ENCODE measurements at places on chromosomes 3 and 15. TPM values are rescaled to one million over a fixed set of nuclear protein-coding genes. Genes with fewer than 3 reads are reported as not detected.

The ANKRD34C gene
- total RNA-seq, result not detected

DNA sequence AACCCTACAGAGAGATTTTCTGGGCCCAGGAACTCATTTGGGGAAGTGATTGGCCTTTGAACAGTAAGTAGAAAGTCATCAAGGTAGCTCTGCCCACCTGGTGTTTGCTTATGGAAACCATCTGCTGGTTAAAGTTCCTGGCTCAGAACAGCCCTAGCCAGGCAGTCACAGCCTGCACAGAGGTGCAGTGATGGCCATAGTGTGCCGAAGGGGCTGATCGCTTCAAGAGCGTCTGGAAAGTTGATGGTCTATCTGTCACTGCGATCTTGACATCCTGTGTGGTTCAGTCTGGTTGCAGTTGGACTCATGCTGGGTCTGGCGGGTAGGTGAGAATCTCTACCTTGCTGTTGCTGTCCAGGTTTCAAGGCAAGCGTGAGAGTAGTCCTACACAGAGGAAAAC, 151.6 kb downstream of the SLCO3A1 start:
- DNase-seq, result no peak

The VGLL3 gene
- 41.0 TPM for total RNA-seq

The PLSCR4 gene
- 3.1 TPM for total RNA-seq

- DNase-seq, result no peak
Measured at GRCh38 chr15:94263341-94264273, 32.2 kb downstream of the MCTP2 start.

The RAD51 gene
- 14.0 TPM for total RNA-seq

The PLA2G4D gene
- not detected for total RNA-seq

DNA sequence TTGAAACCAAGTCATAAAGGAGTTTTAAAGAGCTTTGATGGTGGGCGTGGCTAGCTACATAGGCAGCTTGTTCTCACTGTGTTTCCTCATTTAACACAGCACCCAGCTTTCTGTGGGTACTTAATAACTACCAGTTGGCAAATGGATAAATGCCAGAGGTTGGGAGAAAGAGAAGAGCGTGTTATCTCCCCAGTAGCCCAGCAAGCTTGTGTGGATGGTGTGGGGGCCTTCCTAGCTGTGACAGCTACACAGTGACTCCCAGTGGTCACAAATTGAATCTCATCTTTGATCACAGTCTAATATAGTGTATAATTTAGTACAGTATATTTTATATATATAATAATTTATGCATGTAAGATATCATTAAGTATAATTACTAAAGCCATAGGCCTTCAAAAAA, 984.1 kb downstream of the EPHA3 start:
- peak; percentile 90 for DNase-seq

DNA sequence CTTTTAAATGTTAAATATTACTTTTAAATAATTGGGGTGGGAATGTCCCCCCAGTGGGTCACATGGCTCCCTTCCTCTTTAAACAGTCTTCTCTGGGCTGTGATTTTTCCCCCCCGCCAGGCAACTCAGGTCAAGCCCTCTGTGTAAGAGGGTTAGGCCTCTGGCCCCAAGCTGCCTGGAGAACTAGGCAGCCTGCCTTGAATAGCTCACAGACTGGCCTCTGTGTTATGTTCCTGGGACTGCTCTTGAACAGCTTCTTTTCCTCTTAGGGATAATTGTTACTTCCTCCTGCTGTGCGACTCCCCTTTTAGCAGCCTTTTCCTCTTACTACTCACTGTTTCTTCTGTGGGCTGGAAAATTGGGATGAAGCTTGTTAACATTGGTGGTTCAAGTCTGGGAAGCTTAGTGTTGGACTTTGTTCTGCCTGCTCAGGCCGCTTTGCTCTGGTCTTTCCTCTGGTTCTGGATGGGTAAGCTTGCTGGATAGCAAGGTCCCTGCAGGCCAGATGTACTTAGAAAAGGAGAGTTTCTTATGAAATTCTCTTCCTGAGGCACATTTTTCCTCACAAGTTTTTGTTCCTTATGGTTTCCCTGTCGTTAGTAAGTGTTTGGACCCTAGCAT, 2.2 kb downstream of the TEX264 start:
- no peak for DNase-seq

DNA sequence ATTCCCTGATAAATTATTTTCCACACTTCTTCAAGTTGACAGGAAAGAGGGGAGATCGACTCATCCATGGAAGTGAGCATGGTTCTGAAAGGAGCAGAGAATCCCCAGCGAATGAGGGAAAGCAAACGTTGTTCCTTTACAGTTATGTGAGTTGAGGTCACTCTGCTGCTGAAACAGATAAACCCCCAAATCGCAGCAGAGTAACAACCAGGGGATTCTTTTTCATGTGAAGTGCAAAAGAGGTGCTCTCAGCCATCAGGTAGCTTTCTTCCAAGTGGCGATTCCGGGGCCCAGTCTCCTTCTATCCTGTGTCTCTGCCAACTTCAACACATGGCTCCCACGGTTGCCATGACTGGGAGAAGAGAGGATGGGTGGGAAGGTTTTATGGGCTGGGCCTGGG, 28.2 kb downstream of the MEX3B start:
- DNase-seq, result no peak

The FBLN2 gene
- 0.19 TPM for total RNA-seq

The NOX5 gene
- total RNA-seq, result 0.46 TPM

DNA sequence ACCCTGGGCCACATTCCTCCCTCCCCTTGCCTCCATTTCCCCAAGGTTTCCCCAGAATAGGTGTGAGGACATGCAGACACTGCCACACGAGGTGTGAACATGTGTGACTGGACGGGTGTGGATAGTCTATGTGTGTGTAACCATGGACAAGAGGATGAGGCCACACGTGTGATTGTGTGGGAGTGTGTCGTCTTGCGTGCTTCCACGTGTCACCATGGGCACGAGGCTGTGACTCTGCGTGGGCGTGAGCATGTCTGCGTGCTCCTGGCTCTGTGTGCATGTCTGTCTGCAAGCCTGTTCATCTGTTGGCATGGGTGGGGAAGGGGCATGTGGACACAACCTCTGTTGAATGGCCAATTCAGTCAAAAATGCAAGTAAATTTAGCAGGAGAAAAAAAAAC, 6.2 kb upstream of the MYL3 start:
- no peak for DNase-seq

- no peak for DNase-seq
Measured at GRCh38 chr3:48369693-48370332, 2.2 kb upstream of the FBXW12 start.

GRCh38 chr3:147521646-147522045, 112.5 kb downstream of the ZIC1 start:
- DNase-seq, result peak; percentile 79

- DNase-seq, result no peak
Measured at GRCh38 chr3:123098426-123099330, 31.9 kb downstream of the PDIA5 start.

The FOXB1 gene
- total RNA-seq, result not detected

DNA sequence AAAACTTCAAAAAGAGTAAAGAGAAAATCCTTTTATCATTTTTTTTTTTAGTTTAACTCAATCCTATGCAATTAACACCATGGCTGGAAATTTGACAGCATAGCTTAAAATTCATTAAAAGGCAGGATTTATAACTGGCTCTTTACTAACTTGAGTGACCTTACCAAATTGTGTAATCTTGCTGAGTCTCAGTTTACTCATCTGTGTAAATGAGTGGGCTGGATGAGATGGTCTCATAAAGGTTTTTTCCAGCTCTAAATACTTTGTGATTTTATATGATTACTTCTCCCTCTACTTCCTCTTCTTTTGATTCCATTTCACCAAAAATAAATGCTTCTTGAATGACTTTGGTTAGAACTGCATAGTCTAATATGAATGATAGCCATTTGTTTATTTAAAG, 234.9 kb upstream of the SATB1 start:
- no peak for DNase-seq

DNA sequence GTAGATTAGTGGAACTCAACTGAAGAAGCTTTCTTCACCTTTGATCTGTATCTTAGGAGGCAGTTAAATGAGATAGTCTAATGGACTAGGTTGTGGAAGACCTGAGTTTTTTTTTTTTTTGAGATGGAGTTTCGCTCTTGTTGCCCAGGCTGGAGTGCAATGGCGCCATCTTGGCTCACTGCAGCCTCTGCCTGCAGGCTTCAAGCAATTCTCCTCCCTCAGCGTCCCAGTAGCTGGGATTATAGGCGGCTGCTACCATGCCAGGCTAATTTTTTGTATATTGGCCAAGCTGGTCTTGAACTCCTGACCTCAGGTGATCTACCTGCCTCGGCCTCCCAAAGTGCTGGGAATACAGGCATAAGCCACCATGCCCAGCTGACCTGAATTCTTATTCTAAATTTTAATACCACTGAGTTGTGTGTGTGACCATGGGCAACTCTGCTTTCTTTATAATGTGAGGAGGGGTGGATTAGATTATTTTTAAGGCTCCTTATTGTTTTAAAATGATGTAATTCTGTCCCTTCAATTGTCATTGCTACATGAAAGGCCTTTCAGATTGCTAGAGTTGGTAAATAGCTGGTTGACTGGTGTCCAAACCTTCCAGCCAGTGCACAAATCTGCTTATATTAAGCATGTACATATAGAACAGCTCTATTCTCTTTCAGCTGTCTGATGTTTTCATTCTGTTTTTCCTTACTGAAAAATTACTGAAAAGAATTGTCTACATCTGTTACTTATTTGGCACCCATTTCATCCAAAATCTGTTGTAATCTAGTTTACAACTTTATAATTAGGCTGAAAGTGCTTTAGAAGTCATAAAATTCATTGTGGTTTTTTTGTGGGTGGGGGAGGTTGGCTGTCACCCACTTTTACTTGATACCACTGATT, 2.3 kb downstream of the LNP1 start:
- no peak for DNase-seq

The GOLGA8M gene
- total RNA-seq, result not detected

The OXTR gene
- total RNA-seq, result 18.2 TPM

The CLDND1 gene
- 117 TPM for total RNA-seq

The CCR8 gene
- total RNA-seq, result not detected

DNA sequence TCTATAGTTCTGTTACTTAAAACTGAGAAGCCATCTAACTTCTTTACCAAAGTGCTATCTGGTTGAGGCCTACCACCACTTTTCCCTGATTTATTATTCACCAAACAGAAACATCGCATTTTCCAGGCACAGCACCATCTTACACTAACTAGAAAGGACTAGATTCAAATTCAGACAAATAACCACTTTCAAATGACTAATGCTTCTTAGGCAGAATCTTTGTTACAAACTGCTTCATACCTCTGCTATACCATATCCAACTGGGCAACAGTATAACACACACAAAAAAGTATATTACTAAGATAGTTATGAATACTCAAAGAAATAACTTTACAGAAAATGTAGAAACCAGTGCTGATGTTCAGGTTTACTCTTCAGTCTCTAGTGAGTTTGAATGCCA, 16.6 kb downstream of the DLG1 start:
- no peak for DNase-seq

The PRRT3 gene
- 2.5 TPM for total RNA-seq

- no peak for DNase-seq
Measured at GRCh38 chr3:9786825-9787669, 5.2 kb downstream of the TADA3 start.

The IDH2 gene
- total RNA-seq, result 62.7 TPM

The CELSR3 gene
- 4.5 TPM for total RNA-seq

- DNase-seq, result no peak
Measured at GRCh38 chr3:44981220-44981619, 5.2 kb downstream of the EXOSC7 start.

DNA sequence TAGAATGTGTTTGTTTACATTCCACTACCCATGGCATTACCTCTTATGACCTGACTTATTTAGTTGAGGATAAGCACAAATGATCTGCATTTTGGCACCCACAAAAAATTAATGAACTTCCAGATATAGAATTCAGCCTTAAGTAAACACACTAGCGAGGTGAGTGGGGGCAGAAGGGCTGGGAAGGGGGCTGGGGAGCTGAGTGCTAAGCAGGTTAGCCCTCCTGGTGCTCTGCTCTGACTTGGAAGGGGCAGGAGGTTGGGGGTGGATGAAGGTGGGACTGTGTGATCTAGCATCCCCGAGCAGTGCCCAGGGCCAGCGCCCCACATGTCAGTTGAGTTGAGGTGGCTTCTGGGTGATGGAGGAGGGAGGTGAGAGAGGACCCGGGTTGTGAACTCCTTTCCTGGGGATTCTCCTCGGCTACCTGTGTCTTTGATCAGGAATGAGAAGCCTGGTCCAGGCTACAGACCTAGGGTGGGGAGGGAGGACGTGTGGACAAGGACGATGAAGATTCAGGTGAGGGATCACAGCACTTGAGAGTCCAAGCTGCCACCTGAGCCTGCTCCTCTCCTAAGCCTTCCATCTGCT, 178.6 kb upstream of the SMAD3 start:
- no peak for DNase-seq

GRCh38 chr3:114406286-114406685, 112.5 kb downstream of the TIGIT start:
- DNase-seq, result no peak

- no peak for DNase-seq
Measured at GRCh38 chr3:168558728-168559411, 463.1 kb upstream of the GOLIM4 start.

The VIPR1 gene
- not detected for total RNA-seq

DNA sequence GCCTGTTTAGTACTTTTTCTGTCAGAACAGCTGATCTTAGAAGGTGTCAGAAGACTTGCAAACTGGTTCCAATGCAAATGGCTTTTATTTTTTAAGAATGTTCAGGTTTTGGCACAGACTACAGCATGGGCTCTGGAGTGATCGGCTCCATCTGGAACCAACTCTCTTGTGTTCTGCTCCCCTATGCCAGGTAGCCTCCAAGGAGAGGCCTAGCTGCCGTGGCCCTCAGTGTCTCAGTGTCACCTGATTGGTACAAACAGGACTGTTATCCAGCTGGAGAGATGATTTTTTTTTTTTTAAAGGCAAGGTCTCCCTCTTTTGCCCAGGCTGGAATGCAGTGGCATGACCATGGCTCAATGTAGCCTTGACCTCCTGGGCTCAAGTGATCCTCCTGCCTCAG, 183.1 kb downstream of the SV2B start:
- no peak for DNase-seq

- DNase-seq, result no peak
Measured at GRCh38 chr3:175805825-175806224, 946.7 kb downstream of the NAALADL2 start.
